Activated CD4-positive, alpha-beta T cell treated with anti-CD3 and anti-CD28 coated beads, Interleukin-2, amount 10 ng/mL, durations not matched to agents 7 days and 5 days (primary cell): ENCODE measurements at places on chromosomes 7 and 10.

GRCh38 chr10:87915406-87915805, 52.0 kb downstream of the PTEN start:
- no peak for DNase-seq

DNA sequence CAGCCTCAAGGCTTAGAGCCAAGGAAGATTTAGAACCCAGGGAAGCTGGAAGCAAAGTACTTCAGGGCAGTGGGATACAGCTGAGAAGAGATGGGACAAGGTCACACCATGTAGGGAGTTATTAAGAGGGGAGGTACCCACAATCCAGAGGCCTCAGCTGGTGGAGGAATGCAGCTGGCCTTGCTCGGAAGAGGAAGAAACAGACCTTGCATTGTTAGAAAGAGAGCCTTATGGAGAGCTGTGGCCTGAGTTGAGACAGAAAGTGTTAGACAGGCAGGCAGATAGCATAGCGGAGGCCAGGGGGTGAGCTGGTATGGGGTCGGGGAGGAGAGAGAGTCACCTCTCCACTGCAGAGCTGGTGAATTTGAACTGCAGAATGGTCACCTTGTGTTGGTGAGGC, 173.1 kb downstream of the JCAD start:
- DNase-seq, result no peak

DNA sequence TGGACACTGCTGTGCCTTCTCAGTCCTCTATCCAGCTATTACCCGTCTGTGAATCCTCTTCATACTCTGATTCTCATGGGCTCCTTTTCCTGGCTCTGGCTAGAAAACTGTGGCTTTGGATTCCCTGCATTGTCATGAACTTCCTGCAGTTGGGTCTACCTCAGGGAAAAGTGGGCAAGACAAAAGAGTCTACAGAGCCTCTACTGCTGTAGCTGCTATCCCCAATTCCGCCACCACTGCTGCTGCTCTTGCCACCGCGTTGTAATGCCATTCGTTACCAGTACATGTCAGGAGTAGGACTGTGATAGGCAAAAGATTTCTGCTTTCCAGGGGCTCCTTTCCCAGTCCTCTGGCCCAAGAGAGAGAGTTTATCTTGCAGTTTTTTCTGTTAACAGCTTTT, 23.9 kb upstream of the PPP1R17 start:
- DNase-seq, result no peak

DNA sequence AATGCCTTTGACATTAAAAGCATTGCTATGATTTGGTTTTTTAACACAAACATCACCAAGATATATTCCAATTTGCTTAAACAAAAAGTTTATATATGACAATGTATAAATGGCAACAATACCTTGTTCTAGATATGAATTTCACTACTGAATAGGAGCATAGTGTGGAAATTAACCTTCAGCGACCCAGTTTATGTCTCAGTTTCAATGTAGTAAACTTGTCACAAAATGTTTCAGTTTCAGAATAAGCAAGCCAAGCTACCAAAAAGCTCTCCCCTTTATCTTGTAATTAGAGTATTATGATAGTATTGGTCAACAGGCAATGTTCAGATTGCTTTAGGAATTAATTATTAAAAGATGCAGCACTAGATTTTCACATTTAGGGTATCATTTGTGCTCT, 99.6 kb upstream of the PCDH15 start:
- no peak for DNase-seq

DNA sequence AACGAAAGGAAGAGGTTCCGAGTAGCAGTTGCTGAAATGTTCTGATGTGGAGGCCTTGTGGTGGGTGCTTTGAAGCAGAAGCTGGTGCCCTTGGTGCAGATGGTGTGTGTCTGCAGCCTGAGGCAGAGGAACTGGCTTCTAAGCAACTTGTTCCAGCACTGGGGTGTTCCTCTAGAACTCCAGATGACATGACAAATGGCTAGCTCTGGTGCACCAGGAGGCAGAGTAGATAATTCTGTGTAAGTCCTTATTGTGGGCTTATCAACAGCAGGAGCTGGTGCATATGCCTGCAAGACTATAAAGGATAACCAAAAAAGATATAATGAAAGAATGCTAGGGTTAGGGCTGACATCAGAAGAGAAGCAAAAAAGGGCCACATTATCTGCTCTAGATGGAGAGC, 76.5 kb downstream of the ARL5B start:
- no peak for DNase-seq

GRCh38 chr10:124144536-124144935, 51.1 kb upstream of the CHST15 start:
- DNase-seq, result no peak

GRCh38 chr7:45007571-45008328, 7.7 kb downstream of the CCM2 start:
- peak; percentile 44 for DNase-seq

GRCh38 chr7:70389531-70390151, 742.3 kb upstream of the GALNT17 start:
- DNase-seq, result no peak

- DNase-seq, result no peak
Observed at GRCh38 chr7:105493923-105494315, 28.2 kb downstream of the PUS7 start.
